Caudate nucleus (tissue), 63 donors: ENCODE measurements at places on chromosomes 2 and 18.

DNA sequence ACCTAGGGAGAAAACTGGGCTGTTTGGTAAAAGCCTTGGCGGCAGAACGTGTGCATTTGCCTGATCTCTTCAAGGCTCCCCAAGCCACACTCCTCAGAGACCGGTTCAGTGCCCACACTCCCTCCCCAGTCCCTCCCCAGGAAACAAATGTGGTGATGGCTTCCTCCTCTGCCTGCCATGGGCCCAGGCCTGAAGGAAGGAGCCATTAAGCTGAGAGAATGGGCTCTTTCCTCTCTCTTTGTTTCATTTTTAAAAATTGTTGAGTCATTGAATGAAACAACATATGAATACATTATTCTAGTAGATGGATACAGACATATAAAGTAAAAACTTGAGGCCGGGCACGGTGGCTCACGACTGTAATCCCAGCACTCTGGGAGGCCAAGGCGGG is 50.6 kb upstream of the YWHAQ start:
- no peak for DNase-seq

GRCh38 chr2:20207051-20207450 is 17.9 kb downstream of the SDC1 start:
- no peak for DNase-seq

- DNase-seq, result no peak
Measured at GRCh38 chr2:241636182-241637017, 558 bp downstream of the THAP4 start.

GRCh38 chr2:179349670-179350303 is 85.2 kb upstream of the SESTD1 start:
- no peak for DNase-seq

- DNase-seq, result no peak
Measured at GRCh38 chr2:119599384-119599783, 55.1 kb downstream of the CFAP221 start.

DNA sequence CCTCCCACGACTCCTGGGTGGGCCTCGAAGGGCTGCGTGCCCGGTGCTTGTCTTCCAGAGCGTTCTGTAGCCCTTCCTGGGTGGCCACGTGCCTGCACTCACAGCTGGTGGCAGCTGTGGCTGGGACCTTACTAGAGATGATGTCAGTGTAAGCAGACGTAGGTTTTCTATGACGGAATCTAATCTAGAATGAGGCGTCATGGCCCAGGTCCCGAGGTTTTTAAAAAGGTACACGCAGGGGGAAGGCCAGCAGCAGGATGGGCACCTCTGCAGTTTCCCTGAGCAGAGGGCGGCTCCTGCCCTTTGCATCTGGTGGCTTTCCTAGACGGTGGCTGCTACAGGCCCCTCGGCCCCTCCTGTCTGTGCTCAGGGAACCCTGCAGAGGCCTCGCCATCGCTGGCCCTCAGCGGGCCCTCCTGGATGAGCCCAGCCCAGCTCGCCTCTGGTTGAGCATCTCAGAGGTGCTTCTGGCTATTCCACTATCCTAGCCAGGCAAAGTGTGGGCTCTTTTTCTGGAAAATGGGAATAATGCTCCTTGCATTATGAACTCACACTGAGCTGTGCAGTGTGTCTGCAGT is 49.6 kb upstream of the PXDN start:
- DNase-seq, result no peak

DNA sequence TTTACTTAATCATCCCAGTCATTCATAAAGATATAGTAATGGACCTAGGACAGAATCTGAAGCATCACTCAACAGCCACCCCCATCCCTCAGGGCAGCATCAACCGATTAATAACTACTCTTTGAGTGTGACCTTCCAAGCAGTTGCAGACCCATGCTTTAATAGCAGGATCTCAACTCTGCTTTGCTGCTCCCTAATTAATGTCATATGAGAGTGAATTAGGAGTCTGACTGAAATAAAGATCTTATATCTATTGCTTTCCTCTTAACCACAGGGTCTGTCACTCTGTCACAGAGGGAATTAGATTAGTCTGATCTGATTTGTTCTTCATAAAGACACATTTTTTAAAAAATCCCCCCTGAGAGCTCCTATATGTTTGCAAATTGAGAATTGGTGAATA is 46.1 kb upstream of the LRP1B start:
- no peak for DNase-seq

DNA sequence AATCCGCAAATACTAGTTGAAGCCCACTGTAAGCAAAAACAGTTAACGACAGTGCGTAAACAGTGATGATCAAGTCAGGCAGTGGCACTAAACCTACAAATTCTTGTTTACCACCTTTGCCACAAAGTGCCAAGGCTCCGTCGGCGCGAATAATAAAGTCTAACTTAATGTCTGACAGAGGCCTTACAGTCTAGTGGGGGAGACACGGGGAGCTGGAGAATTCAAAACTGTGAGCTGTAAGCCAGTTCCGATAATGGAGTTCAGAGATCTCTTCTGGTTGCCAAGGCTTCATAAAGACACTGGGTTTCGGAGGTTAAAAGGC is 284 bp upstream of the EXOC6B start:
- no peak for DNase-seq

GRCh38 chr2:84293791-84294380 is 165.2 kb downstream of the SUCLG1 start:
- no peak for DNase-seq

DNA sequence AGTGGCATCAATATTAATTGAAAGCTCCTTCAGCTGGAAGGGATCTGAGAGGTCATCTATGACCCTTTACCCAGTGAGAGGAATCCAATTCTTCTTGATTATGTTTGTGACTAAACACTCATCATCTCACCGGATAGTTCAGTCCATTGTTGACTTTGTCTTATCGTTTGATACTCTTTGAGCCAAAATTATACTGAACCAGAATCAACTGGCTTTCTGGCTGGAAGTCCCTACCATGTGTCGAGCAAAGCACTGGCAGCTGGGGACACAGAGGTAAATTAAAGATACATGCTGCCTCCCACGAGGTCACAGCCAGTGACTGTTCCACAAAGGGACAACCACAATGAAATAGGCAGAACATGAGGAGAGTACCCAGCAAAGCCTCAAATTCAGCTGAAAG is 91.4 kb upstream of the FHL2 start:
- DNase-seq, result no peak

DNA sequence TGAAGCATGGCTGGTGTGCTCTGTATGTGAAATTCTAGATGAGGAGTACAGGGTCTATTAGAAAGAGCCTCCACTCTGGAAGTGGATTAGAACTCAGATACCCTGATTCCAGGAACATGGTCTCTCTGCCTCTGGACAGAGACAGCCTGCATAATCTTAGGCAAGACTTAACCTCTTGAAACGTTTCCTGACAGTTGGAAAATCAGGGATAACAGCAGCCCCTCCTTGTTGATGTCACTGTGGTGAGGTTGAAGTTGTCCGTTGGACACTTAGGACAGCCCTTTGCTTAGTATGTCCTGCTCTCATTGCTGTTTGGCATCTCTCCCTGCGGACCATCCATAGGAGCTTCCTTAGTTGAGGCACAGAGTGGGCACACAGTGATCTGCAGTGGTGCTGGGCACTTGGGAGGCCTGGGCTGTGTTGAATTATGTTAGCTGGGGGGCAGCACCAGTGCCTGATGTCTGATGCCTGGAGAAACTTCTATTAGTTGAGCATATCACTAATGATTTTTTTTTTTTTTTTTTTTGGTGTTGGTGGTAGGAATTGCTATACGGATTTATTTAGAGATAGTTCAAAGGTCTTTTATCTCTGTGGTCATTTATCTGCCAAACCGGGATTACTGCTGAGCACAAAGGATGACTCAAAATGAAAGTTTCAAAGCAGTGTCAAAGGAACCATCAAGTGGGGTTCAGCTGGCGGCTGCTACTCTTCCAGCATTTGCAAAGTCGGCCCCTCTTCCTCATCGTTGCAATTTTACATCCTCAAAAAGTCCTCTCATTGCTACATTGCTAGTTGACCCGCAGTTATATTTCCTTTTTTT is 28.8 kb downstream of the SETBP1 start:
- DNase-seq, result no peak

- DNase-seq, result no peak
Measured at GRCh38 chr2:69637923-69638322, 5.6 kb downstream of the AAK1 start.

DNA sequence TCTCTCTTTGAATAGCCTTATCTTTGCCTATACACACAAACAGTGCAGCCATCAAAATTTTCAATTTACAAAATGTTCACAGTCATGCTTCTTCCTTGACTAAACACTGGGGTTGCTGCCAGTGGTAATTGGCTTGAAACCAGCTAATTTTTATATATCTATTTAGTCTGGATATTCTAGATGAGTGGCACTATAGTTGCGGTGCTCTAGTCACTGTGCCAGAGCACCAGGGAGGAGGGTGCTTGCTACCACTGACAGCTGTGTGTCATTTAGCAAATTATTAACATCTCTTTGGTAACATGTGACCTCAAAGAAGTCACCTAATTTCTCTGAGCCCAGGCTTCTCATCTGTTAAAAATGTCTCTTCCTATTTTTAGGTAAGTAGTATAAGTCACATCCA is 130.4 kb downstream of the MEIS1 start:
- no peak for DNase-seq

DNA sequence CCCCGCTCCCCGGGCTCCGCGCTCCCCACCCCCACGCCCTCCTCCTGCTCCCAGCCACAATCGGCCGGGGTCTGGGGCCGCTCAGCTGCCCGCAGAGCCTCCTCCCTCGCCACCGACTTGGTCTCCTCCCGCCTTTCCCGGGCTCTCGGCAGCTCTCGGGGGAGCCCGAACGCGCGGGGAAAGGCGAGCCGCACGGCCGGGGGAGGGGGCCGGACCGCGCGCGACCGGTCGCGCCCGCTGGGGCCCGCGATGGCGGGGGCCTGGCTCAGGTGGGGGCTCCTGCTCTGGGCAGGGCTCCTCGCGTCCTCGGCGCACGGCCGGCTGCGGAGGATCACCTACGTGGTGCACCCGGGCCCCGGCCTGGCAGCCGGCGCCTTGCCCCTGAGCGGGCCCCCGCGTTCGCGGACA is 327 bp downstream of the LTBP1 start:
- DNase-seq, result no peak

DNA sequence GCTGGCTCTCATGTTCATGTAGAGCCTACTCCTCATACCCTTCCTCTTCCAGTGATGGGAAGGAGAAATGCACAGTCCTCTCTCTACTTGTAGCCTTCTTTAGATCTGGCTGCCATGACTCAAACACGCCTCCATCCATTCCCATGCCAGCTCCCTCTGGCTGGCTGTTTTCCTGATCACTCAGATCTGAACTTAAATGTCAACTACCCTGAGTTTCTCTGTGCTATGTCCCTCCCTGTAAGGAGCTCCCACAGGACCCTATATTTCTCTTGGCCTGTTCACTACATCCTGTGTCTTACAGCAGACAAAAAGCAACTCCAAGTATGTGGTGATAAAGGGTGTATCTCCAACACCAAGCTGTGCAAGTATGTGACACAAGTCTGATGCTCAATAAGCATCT is 152.4 kb downstream of the TCF4 start:
- no peak for DNase-seq

GRCh38 chr18:1593091-1593490 is 688.4 kb downstream of the ADCYAP1 start:
- no peak for DNase-seq
